ENCODE measurements at places on chromosomes 13 and 19.

DNA sequence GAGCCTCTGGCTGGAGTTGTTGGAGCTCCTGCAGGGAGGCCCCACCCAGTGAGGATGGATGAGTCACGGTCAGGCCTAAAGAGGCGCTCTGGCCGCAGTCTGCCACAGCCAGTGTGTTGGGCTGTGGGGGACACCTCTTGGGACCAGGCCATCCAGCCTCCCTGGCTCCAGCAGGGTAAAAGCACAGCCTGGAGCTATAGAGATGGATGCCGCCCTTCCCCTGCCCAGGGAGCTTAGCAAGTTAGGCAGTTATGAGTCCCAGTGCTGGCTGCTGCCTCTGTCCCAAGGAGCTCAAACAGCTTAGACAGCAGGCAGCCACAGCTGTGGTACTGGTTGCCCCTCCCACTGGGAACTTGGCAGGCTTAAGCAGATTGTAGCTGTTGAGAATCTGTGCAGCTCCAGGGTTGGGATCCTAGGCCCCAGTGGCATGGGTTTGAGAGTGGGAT lies 100.9 kb downstream of the NDFIP2 start:
- no peak for DNase-seq

- DNase-seq, result no peak
Observed at GRCh38 chr13:107124730-107125129, 556.8 kb upstream of the ARGLU1 start.

GRCh38 chr13:33125821-33126570 lies 109.8 kb downstream of the KL start:
- peak; percentile 7 for DNase-seq

GRCh38 chr13:113792886-113793717 lies 34.1 kb downstream of the TMEM255B start:
- DNase-seq, result no peak

- no peak for DNase-seq
Observed at GRCh38 chr19:10952809-10953208, 8.0 kb upstream of the SMARCA4 start.

DNA sequence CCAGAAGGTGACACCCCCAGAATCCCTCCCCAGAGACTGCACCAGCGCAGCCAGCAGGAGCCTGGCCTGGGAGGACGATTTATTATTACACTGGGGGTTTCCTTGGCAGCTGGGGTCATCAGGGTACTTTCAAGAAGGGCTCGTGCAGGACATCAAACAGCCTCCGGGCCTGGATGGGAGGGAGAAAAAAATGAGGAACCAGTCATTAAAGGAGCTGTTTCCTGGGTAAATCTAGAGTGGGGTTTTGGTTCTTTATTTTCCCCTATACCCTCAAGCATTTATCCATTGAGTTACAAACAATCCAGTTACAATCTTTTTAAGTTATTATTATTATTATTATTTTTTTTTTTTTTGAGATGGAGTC lies 3.1 kb downstream of the POLR1G start:
- DNase-seq, result peak; percentile 62

DNA sequence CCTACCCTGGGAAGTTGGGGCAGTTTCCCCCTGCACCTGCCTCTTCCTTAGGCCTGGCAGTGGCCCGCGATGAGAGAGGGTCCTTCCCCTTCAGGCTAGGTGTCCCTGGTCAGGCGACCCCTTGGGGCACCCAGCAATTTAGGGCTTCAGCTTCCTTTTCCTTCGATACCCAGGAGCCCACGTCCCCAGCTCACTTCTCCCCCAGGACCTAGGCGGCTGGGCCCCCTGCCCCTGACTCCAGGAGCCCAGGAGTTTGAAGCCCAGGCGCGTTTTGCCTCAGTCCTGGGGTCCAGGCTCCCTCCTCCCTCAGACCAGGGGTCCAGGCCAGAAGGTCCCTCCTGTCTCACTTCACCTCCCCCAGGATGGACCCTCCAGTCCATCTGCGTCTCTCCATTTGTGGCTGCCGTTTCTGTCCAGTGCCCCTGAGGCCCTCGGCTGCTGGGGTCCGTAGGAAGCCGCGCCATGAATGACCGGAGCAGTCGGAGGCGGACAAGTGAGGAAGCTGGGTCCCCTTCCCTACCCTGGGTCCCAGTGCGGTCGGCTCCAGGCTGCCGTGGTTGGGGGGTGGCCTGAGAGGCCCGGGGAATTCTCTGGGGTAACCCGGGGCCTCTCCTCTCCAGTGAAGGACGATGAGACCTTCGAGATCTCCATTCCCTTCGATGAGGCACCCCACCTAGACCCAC lies 714 bp downstream of the CCDC106 start:
- peak; percentile 35 for DNase-seq

GRCh38 chr13:99281811-99282263 lies 23.7 kb upstream of the GPR18 start:
- peak; percentile 85 for DNase-seq

DNA sequence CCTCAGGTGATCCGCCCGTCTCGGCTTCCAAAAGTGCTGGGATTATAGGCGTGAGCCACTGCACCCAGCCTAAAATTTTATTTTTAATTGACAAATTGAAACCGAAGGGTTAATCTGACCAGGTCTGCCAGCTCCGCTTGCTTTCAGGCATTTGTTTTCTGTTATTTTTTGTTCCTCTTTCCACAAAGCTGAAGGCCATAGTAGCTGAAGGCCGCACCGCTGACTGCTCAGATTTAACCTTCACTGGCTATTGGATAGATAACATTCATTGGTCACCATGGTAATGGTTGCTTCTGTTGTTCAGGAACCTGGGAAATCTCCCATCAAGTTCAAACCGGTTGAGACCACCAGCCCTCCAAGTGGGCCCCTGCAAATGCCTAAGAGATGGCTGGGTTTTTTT lies 124.5 kb upstream of the USP29 start:
- DNase-seq, result no peak

GRCh38 chr13:28329395-28330158 lies 165.4 kb downstream of the FLT1 start:
- DNase-seq, result peak; percentile 90

- DNase-seq, result no peak
Observed at GRCh38 chr19:3203805-3204645, 18.3 kb downstream of the NCLN start.

DNA sequence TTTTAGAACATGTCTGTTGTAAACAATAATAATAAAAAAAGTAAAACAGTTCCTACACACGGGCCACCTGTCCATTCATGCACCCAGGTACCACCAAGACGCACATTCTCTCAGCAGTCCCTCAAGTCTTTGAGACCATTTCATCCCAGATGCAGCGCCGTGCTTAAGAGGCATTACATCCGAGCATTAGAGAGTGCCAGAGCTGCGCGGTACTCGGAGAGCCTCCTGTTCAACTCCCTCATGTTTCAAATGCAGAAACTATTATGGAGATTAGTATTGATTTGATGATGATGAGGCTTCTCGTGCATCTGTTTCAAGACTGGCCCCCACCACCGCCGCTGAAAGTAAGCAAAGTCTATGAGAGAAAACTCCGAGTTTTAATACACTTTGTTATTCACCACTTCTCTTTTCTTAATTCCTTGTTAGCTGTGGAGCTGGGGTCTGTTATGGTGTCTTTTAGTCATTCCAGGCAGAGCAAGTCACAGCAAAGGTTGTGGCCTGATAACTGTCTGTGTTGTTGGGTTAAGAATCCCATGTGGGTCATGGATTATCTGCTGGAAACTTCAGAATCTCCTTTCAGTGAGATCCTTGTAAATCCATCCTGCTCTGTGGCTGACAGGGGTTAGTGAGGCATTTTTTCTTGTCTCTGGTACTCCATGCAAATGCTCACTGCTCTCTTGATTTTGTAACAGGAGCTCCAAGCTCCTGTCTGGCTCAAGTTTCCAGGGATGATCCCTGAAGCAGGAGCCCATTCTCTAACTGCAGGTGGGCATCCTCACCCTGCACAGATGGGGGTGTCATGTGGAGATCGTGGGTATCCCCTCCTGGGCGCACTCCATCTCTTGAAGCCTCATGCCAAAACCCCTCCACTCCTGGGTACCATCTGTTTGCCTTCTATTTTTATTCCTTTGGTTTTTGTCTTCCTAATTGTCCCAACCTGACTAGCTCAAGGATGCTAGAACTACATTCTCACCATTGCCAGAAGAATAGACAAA lies 74.9 kb upstream of the MTIF3 start:
- DNase-seq, result no peak

DNA sequence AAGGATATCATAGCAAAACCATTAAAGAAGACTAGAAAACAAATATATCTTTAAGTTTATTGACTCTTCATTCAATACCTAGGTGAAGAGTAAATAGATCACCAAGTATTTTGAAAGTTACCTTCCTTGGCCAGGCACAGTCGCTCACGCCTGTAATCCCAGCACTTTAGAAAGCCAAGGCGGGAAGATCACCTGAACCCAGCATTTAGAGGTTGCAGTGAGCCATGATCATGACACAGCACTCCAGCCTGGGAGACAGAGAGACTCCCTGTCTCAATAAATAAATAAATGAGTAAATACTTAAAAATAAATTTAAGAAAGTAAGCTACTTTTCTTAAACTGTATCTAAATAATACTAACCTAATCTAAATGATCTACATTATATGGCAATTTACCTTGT lies 8.9 kb upstream of the WBP4 start:
- no peak for DNase-seq

- peak; percentile 48 for DNase-seq
Observed at GRCh38 chr13:50893211-50893852, 16.3 kb upstream of the RNASEH2B start.

- peak; percentile 13 for DNase-seq
Observed at GRCh38 chr13:95434111-95434510, 118.4 kb upstream of the CLDN10 start.

- no peak for DNase-seq
Observed at GRCh38 chr13:31495336-31495735, 244.0 kb upstream of the RXFP2 start.

DNA sequence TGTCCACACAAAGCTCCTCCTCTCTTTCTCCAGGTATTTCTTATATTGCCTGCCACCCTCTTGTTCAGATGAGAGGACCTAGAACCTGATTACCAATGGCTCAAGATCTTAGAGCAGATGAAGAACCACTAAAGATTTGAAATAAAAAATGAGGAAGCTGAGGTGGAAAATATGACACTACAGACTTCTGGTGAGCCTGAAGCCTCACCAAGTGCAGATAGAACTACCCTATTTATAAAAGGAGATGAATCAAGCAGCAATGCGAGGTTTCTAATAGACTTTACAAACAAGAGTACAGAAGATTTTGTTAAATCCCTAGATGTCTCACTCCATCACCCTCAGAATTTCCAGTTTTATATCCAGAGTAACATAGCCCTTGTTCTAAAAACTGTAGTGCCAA lies 345.8 kb downstream of the TBC1D4 start:
- no peak for DNase-seq

- DNase-seq, result peak; percentile 87
Observed at GRCh38 chr19:50679177-50680125, 30.2 kb downstream of the C19orf81 start.

DNA sequence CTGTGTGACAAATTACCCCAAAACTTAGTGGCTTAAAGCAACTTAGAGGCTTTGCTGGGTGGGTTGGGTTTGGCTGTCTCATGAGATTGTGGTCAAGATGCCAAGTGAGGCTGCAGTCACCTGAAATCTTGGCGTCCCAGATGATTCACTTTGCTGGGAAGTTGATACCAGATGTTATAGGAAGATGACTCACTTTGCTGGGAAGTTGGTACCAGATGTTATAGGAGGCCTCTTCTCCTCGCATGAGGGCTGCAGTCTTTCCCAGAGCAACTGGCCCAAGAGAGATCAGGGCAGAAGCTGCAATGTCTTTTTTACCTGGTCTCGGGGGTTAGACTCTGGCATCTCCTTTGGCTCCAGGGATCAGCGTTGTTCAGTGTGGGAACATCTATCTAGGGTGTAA lies 16.8 kb downstream of the TEX29 start:
- no peak for DNase-seq

GRCh38 chr19:15252398-15253018 lies 20.3 kb upstream of the EPHX3 start:
- DNase-seq, result peak; percentile 39

- DNase-seq, result peak; percentile 75
Observed at GRCh38 chr19:49847731-49848696, 2.9 kb upstream of the PTOV1 start.

DNA sequence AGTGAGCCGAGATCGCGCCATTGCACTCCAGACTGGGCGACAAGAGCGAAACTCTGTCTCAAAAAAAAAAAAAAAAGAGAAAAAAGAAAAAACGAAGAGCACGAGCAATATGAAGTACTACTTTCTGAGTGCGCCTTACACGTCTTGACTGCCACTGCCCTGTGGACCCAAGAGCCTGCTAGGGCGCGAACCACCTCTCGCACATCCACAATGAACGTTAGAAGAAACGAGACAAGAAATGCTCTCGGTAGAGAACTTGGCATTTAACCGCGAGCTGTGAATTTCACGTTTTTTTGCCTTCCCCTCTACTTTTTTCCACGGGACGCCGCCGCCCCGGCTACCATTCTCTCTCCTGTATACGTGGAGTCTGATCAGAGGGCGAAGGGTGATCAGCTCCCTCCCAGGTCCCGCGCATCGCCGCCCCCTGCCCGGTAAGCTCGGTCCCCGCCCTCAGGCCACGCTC lies 454 bp downstream of the TIMM44 start:
- DNase-seq, result no peak

DNA sequence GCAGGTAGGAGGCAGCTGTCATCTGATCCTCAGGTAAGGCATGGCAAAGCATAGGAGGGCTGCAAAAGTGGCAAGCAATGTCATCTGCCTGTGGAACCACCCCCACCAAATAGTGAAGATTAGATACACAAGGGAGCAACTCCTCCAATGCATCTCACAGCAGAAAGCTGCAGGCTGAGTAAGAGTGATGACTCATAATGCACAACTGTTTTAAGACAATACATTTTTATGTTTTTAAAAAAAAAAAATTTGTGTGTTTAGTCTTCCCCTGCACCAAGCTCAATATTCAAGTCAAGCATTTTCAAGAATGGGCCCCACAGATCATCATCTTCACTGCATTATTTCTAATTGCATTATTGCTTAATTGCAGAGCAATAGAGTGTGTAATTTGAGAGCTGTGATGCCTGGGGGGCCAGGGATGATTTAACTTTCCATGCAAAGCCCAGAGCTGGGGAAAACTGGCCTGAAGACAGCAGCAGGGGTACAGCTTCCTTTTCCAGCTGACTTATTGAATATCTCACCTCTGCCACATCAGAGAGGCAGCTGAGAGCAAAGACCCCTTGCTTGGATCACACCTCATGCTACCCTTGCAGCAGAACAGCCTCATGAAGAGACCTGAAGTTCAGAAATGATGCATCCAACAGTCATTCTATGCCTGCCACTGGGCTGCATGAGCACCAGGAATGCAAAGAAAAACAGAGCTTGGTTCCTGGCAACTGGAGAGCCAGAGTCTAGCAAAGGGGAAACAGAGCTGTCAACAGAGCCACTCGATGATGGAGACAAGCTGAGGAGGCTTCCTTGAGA lies 22.7 kb upstream of the POP4 start:
- no peak for DNase-seq

- DNase-seq, result peak; percentile 27
Observed at GRCh38 chr19:55494172-55494761, 6.0 kb downstream of the SSC5D start.

- no peak for DNase-seq
Observed at GRCh38 chr13:73579574-73580274, 520.9 kb downstream of the KLF5 start.

DNA sequence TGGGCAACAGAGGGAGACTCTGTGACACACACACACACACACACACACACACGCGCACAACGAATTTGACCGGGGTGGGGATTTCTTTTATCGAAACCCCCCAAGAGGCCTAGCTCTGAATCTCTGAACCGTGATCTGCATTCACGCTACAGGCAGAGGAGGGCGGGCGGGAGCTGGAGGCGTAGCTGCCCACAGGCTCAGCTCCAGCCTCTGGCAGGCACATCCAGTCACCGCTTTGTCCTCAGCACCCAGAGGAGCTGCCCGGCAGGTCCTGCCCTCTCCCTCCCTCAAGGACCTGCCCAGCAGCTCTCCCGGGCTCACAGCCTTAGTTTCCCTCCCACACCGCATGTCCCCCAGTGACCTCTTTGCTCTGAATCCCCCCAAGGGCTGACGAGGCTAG lies 20.0 kb downstream of the CILP2 start:
- DNase-seq, result no peak

All from suppressor macrophage treated with lipopolysaccharide for 1 hour (primary cell).